B cell (primary cell): ENCODE measurements at places on chromosomes 7 and 10. TPM values are rescaled to one million over a fixed set of nuclear protein-coding genes. Genes with fewer than 3 reads are reported as not detected.

METTL27 gene
- total RNA-seq, result 1.5 and 1.9 TPM in 2 replicates

DNA sequence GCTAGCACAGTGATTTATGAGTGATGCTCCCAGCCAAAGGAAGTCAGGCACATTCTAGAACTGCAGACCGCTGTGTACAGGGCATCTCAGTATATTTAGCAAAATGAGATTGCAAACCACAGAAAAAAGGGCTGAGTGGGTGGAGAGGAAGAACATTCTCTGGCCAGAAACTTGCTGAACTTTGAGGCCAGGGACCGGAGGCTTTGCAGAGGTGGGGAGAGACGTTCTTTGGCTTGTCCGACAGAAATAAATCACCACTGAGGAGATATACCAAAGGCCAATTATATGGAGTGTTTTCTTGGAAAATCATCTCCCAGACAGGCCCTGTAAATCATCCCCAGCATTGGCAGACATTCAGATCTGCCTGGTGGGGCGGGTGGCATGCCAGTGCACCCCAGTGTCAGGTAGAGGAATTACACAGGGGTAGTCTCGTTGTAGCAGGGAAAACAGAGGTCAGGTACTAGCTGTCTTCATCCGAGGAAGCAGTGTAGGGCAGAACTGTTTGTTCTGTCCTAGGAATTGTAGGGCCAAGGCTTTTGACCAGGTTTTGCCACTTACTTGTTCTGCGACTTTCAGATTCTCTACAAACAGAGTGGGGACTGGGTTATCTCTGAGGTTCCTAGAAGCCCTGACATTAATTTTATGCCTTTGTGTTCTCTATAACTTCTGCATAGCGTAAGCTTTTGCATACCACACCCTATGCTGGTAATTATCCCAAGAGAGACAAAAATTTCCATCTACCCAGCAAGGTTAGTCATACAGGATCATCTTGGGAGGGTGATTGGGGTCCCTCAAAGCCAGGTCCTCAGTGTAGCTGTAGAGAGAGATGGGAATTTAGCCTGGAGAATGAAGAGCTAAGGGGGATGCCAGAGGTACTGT is 655.6 kb downstream of the LRMDA start:
- DNase-seq, result no peak

UNCX gene
- not detected in 2 replicates for total RNA-seq

DNA sequence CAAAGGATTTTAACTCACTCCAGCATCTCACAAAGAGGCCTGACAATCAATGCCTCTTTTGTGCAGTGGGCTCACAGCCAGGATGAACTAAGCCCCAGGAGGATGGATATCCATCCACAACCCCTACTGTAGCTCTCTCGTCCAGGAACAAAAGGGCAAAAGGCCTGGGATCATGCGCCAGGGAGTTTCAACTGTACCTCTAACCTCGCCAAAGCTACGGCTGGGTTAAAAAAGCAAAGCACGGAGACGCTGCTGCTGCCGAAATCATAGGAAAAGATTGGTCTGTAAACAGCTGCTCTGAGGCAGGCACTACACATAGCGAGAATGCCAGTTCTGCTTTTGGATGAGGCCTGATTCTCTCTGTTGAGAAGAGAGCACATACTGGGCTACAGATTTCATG is 32.1 kb downstream of the VSTM4 start:
- DNase-seq, result no peak

DNA sequence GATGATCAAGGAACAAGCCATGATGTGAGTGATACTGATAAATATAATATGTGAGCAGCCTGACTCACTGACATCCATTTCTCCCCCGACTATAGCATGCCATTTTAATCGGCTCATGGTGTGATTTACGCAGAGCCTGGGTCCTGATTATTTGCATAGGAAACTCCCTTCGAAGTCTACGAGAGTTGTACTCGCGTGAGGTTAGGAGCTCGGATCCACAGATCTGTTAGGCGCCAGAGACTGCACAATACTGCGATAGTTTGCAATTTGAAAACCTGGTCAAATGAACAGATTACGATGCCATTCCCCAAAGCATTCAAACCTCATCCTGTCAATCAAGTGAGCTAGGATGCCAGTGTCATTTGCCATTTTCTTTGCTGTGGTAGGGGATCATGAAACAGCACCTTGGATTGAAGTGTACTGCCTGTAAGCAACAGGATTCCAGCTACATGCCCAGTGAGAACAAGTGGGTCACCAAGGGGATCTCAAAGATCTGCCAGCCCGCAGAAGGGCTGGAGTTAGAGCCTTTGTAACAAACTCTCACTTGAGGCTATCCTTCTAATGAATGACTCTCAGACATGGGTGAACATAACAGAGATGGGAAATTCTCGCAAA is 158.3 kb downstream of the FRMD4A start:
- DNase-seq, result no peak

GRCh38 chr10:103544657-103545310 is 51.3 kb downstream of the NEURL1 start:
- DNase-seq, result no peak

PDE6C gene
- total RNA-seq, result not detected in 2 replicates

- DNase-seq, result no peak
Measured at GRCh38 chr7:33669251-33669670, 236.1 kb upstream of the BMPER start.

GRK5 gene
- total RNA-seq, result 54.8 and 57.2 TPM in 2 replicates

PNLIPRP1 gene
- total RNA-seq, result not detected in 2 replicates

GRCh38 chr7:150431839-150432658 is 18.4 kb upstream of the GIMAP8 start:
- no peak for DNase-seq

TBC1D12 gene
- 9.3 and 9.6 TPM in 2 replicates for total RNA-seq

DNA sequence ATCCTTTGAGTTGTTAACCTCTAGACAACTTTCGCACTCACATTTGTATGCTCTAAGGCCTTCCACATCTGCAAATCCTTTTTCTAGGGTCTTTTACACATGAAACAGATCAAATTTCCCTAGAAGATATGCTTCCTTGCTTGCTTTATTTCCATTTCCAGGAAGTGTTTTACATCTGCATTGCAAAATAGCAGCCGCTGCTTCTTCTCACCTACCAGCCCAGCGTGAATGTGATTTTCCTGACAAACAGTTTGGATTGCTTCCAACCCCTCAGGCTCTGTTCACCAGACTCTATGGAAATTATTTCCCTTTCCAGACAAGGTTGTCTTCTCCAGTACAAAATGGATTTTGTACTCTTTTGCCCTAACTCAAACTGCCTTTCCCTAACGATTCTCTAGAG is 50.9 kb upstream of the PAPSS2 start:
- DNase-seq, result no peak

DNA sequence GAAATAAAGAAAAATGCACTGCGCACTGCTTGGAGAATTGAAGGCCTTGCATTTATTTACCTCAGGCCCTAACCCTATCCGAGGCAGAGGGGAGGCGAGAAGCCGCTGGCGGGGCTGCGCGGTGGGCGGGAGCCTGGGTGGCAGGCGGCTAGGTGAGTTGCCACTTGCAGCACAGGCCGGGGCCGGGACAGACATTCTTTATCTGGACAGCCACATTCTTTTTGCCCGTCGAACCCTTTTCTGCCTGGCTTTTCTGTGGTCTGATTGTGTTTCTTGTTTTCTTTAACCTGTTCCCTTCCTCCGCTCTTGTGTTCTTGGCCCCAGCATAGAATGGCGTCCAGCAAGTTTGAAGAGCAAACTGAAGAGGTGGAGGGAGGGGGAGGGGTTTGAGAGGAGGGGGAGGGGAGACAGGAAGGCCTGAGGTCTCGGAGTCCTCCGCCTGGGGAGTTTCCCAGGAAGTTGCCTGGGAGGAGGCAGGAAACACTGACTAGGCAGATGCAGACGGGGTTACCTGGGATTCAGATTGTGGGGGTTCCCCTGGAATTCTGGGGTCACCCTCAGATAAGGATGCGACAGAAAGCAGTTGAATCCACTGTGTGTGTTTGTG is 5.1 kb downstream of the SHH start:
- no peak for DNase-seq

DNA sequence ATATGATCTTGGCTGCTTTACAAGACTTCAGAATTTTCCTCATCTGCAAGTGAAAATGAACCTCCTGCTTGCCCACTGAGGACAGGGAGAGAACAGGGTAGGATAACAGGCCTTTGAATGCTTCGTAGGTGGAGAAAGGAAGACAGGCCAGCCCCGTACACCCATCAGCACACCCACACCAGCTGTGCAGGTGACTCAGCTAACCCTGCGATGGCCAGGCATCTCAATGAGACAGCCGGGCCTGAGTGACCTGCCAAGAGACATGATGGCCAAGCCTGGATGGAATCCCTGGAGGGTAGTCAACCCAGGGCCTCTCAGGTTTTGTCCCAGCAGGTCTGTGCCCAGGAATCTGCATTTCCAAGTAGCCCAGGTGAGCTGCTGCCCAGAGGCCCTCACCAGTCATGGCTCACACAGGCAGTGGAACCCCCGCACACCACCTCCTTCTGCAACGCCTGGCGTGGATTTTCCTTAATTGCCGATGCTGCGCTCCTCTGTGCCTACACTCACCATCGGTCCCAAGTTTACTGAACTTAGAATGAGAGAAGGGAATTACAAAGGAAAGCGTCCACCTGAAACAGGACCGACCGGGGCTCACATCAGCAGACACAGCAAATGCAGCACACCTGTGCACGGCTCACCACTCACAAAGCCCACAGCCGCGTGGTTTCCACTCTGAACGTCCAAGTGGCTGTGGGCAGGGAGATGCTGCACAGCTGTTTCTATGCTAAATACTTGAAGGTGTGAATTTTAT is 163.7 kb downstream of the DIP2C start:
- no peak for DNase-seq

DNA sequence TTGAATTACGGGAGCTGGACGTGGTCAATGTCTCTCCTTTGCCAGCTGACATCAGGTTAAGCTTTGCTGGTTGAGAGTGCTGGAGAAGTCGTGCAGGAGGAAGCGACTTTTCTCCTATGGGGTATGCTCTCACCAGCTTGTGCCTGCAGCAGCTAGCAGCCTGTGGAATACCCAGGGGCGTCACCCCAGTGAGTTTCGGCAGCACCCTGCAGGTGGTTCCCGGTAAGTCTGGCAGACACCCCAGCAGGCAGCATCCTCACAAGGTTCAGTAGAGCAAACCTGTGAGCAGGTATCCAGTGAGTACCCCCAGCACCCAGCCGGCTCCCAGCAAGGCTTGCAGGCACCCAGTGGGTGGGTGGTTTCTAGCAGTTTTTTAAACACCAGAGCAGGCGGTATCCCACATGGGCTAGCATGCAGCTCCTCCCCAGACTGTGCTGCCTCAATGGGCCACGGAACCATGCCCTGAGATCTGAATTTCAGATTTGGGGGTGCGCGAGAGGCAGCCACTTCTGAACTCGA is 74.8 kb upstream of the SVIL start:
- DNase-seq, result no peak

GRCh38 chr10:11654659-11655058 is 43.2 kb upstream of the USP6NL start:
- no peak for DNase-seq

EMX2 gene
- not detected in 2 replicates for total RNA-seq

NMT2 gene
- 72.1 and 73.3 TPM in 2 replicates for total RNA-seq

DNA sequence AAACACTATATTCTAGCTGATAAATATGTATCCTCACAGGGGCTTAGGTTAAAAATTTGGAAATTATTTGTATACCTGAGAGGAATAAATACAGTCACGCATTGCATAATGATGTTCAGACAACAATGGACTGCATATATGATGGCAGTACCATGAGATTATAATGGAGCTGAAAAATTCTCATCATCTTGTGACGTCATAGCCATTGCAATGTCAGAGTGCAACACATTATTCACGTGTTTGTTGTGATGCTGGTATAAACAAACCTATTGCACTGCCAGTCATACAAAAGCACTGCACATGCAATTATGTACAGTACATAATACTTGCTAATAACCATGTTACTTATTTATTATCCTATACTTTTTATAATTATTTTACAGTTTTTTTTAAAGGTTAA is 31.4 kb downstream of the STEAP1B start:
- DNase-seq, result no peak

GRCh38 chr7:79298145-79298760 is 155.2 kb downstream of the MAGI2 start:
- DNase-seq, result no peak

GRCh38 chr7:22561321-22561811 is 61.4 kb upstream of the STEAP1B start:
- DNase-seq, result no peak

DNA sequence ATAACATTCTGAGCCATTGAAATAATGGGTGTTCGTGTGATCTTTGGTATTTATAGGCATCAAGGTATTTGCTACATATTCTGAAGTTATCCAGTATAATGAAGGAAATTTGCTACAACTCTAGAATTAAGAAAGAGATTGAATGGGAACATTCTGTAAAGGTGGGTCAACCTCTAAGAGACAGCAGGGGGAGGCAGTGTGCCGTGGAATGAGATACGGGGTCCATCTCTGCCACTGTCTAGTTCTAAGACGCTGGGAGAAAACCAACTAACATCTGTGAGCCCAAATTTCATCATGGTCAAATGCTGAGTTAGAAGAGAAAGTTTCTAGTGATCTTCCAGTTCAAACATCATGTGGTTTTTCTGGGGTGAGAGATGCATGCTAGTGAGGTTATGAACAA is 368.9 kb downstream of the SORCS1 start:
- DNase-seq, result peak; percentile 15

GRCh38 chr7:140007051-140007690 is 55.6 kb downstream of the PARP12 start:
- no peak for DNase-seq

- DNase-seq, result no peak
Measured at GRCh38 chr7:110839866-110840265, 251.1 kb upstream of the LRRN3 start.

DNA sequence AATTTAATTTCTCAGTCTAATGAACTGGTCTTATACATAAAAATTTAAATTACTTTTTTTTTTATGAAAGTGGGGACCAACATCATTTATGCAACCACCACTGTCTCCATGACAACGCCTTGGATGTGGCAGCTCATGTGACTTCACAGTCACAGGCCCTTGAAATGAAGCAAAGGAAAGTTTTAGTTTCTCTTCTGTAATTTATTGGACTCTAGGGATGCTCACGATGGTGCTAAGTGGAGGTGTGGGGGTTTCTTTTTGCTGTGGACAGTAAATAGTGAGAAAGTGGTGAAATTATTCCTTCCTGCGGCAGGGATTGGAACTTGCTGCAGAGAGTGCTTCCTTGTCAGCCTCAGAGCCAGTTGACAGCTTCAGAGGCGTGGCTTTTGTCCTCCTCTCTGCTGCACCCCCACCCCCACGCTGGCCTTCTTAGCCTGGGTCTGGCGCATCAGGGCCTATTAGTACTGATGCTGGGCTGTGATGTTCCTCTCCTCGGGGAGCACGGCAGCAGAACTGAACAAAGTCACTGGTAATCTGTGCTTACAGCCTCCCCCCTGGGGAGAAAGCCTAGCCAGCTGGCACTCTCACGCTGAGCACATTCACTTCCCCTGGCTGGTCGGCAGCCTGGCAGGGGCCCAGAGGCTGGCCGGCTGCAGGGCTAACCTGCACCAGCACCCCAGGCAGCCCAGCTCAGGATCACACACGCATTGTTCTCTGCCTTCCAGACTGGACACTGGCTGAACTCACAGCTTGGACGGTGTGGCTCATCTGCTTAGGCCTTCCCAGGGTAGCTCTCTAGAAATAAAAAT is 517.5 kb upstream of the GALNT17 start:
- DNase-seq, result peak; percentile 44

SLC39A12 gene
- not detected in 2 replicates for total RNA-seq

CDK13 gene
- 146 and 157 TPM in 2 replicates for total RNA-seq
